ENCODE measurements at places on chromosomes 5 and 9.

GRCh38 chr9:99366621-99367020 lies 144.5 kb downstream of the SEC61B start:
- no peak for DNase-seq

DNA sequence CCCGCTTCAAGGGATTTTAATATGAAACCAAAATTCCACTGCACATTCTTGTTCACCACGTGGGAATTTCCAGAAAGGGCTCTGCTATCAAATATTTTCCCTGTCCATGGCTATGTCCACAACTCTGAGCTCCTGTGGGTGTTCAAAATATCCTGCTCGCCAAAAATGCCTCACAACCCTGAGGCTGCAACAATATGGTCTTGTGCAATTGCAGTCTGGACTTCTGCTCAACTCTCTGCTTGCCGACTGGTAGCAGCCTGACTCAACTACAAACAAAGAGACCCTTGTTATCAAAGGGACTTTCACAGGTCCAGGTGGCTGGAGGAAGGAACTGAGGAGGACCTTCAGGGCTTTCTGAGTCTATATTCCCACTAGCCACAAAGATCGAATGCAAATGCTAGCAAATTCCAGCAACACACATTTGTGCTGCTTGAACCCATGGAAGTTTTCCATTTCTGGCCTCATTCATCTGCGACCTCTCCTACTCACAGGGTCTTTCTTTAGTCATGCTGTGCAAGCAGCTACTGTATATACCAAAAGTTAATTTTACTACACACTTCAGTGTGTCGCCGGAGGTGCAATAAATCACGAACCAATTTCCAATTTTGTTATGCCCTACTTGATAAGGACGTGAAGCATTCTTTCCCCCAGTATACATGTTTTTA lies 169.2 kb upstream of the SLC30A5 start:
- DNase-seq: no peak

GRCh38 chr9:136292591-136293448 lies 11.1 kb downstream of the CCDC187 start:
- DNase-seq: no peak

DNA sequence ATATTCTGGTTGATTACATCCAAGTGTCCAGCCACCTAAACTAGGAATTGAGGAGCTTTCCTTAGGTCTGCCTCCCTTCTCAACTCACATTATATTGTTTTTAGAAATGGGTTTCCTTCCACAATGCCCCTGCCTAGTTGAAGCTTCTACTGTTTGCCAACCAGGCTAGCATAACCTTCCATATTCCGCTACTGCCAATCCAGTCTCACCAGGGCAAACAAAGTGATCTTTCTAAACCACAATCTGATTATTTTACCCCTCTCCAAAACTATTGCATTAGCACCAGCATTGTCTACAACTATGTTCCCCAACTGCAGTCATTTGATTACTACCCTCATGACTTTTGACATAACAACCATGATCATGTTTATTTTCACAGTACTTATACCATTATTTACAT lies 115.8 kb upstream of the RASEF start:
- DNase-seq: no peak

DNA sequence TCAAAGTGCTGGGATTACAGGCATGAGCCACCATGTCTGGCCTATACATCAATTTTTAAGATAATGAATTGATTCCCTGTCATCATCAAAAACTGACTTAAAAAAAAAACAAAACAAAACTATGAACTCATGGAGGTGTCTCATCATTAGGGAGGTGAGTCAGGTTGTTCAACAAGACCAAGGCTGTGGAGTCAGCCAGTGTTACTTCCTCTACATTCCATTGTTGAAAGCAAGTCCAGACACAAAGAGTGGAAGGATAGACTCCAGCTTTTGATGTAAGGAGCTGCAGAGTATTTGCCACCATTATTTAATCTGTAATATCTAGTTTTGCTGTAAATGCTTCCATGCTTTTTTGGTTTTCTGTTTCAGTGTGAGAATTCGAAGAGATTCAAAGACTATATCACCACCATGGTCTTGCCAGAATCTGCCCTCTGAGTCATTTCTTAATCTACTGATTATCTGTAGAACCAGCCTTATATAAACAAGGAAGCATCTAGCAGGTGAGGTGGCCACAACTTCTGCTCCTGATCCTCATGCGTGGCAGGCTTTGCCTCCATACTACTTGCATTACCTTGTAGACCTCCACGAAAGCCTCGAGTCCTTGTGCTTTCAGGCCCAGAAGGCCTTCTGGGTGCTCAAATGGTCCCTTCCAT lies 156.1 kb downstream of the FGF1 start:
- DNase-seq: no peak

DNA sequence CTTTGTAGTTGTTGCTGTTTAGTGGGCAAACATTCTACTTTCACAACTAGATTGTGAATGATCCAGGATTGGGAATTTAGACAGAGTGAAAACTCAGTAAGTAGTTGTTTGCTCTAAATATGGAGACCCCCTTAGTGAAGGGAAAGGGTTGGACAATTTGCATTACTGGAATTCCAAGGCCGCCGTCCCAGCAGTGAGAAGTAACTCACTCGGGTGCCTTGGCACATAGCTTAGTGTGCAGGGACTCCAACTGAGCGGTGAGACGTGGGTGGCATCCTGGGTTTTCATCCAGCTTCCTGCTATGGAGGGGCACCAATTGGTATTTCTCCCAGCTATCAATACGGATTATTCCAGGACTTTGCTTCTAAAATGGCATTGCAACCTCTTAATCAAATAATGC lies 69.7 kb upstream of the FCN1 start:
- DNase-seq: no peak

DNA sequence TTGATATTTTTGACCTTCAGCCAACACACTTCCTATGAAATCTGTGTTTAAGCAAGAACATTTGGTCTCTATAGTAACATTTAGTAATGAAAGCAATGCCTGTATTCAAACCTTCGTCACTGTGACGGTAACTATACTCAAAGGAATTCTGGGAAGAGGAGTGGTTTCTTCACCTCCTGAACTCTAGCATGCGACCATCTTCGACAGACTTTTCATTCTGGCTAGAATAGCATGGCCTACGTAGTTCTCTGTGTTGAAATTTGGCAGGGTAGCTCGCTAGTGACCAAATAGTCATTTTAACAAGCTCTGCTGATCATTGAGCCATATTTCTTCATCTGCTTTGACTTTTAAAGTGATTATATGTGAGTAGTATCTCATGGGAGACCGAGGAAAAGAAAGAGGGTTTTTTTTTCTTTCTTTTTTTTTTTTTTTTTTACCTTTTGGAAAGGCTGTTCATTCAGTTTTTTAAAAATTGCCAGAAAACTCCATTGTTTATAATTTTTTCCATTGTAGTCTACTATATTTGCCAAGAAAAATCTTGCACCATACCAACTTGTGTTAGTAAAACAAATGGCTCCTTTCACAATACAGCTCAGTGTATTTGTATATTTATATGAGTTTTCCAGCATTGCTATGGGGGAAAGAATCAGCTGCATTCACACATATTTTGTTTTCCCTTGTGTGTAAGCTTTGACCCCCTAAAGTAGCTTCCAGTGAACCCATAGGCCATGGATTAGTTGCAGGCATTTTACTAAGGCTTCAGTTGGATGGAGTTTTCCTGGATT lies 166.8 kb downstream of the NNT start:
- no peak for DNase-seq

DNA sequence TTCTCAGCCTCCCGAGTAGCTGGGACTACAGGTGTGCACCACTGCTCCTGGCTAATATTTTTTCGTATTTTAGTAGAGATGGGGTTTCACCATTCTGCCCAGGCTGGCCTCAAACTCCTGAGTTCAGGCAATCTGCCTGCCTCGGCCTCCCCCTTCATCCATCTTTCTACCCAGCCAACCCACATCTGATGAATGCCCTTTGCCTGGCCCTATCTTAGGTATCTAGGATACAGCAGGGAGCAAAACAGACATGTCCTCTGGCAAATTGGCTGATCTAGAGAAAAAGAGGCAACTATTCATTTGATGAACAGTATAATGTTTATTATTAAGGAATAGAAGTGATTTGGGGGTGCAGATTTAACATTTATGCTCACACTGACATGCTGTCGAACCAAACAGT lies 123.0 kb downstream of the TRIO start:
- no peak for DNase-seq

DNA sequence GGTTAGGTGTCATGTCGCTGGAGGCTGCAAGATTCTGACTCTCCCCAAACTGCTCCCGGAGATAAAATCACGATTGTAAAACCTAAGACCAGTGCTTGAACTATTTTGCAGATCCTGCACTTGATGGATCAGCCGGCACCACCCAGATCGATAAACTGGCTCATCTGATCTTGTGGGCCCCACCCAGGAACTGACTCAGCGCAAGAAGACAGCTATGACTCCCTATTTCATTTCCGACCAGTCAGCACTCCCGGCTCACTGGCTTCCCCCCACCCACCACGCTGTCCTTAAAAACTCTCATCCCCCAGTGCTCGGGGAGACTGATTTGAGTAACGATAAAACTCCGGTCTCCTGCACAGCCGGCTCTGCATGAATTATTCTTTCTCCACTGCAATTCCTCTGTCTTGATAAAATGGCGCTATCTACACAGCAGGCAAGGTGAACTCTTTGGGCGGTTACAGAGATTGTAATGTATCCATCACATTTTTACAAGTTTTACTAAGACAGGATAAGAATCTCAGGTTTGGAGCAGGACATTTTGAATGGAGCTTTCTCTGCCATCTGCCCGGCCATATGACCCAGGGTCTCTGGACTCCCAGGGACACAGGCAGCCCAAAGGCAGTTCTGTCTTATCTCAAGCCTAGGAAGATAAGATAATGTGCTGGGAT lies 10.6 kb upstream of the PPP1R26 start:
- no peak for DNase-seq

GRCh38 chr9:98925956-98926355 lies 17.8 kb upstream of the COL15A1 start:
- no peak for DNase-seq

GRCh38 chr9:114348906-114349482 lies 19.3 kb downstream of the ORM2 start:
- peak; percentile 96 for DNase-seq

- DNase-seq: peak; percentile 51
Observed at GRCh38 chr5:176619203-176619568, 9.2 kb upstream of the GPRIN1 start.

- DNase-seq: peak; percentile 36
Observed at GRCh38 chr9:130461218-130461630, 16.5 kb downstream of the ASS1 start.

- DNase-seq: no peak
Observed at GRCh38 chr5:179624841-179625271, 1.4 kb upstream of the HNRNPH1 start.

DNA sequence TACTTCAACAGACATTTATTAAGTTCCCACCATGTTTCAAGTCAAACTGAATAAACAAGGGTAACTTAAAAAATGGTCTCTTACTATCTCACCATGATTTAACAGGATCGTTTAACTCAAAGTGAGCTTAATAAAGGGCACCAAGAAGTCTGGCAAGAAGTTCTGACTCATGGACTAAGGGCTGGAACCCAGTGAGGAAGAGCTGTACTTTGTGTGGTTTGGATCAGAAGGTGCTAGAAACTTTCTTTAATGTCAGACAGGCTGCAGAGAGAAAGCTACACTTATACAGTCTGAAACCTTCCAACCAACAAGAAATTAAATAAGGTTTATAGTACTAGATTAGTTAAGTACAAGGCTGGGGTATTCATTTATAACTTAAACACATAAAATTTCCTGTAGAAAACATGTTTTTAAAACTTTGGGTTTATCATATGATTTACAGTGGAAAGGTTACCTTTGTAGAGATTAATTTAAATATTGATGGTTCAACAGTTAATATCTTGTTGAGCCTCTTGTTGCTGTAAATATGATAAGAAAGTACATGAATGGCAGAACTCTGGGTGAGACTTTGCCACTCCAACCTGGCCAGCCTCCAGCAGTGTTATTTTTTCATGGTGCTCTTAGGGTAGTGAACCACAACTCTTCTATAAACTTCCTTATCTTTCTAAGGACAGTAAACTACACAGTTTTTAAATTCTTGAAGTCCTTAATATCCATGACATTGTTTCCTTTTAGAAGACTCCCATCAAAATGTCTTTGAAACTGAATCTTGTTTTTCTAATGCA lies 162.8 kb downstream of the MAN2A1 start:
- no peak for DNase-seq

DNA sequence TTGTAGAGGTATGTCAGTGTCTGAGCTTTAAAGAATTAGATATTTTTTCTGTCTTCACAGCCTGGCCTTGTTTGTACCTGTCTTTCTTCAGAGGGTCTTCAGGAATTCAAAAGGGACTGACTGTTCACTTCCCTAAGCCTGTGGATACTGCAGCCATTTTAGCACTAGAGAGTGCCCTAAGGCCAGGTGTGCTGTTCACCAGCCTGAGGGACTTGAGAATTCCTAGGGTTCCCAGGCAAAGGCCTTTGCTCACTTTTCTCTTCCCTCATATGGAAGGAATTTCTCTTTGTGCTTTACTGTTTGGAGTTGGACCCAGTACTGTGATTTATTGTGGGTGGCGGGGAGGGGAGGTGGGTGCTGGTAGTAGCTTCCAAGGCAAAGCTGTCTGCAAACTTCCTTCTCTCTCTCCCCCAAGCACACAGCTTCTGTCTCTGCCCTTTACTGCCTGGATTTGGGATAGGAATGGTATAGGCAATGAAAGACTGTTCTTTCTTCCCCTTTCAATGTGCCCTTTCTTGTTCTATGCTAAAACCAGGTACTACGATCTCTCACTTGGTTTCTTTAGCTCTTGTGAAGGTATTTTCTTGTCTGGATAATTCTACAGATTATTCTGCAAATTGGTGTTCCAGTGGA lies 9.7 kb upstream of the LRRC70 start:
- DNase-seq: no peak

- DNase-seq: no peak
Observed at GRCh38 chr5:143239882-143240518, 163.5 kb downstream of the NR3C1 start.

All from stimulated activated naive B cell treated with anti-CD40 and anti-IgM and Interleukin-4, amounts not matched to agents 10 μg/mL and 1 μg/mL and 100 μg/mL, for 72 hours (primary cell).